Stimulated activated CD8-positive, alpha-beta memory T cell treated with anti-CD3 and anti-CD28 coated beads, Interleukin-4, amount 100 ng/mL, for 1 hour (primary cell): ENCODE measurements at places on chromosomes 7 and 10.

GRCh38 chr7:24478137-24478655 is 95.1 kb upstream of the PALS2 start:
- no peak for DNase-seq

- DNase-seq = no peak
Observed at GRCh38 chr10:123858077-123858681, 33.4 kb downstream of the CPXM2 start.

GRCh38 chr7:66413379-66414114 is 208.4 kb downstream of the TPST1 start:
- DNase-seq = peak; percentile 38

GRCh38 chr7:18434171-18434570 is 61.4 kb upstream of the HDAC9 start:
- DNase-seq = no peak

DNA sequence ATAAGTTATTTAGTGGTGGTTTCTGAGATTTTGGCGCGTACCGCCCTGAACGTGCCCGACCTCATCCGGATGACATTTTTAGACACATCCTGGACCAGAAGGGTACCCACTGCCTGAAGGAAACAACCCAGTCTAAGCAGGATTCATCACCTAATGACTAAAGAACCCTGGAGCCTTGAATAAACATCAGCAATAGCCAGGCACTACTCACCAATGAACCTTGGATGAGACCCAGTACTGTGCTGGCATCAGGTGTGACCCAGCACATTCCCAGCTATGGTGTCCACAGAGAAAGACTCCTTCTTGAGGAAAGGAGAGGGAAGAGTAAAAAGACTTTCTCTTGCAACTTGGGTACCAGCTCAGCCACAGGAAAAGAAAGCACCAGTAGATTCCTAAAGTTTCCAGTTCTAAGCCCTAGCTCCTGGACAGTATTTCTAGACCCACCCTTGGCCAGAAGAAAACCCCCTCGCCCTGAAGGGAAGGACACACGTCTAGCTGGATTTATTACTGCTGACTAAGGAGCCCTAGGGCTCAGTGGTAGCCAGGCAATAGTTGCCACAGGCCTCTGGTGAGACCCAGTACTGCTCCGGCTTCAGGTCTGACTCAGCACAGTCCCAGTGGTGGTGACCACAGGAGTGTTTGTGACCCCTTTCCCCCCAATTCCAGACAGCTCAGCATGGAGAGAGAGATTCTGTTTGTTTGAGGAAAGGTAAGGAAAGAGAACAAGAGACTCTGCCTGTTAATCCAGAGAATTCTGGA is 32.5 kb downstream of the ZNF277 start:
- no peak for DNase-seq
